ENCODE measurements at places on chromosomes 2 and 18. TPM values are rescaled to one million over a fixed set of nuclear protein-coding genes. Genes with fewer than 3 reads are reported as not detected.

DNA sequence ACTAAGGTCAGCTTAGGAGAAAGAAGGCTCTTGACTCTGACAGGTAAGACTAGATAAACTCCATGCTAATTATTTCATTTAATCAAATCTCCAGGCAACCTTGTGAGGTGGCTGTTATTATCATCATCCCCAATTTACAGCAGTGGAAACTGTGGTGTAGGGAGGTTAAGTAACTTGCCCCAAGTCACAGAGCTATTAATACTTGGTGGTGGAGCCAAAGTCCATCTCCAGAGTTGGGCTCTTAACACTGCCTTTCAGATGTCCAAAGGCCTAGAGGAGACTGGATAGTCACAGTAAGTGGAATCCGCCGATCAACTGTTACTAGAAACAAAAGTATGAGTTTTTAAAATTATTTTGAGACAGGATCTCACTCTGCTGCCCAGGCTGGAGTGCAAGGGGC lies 46.6 kb upstream of the SP3 start:
- DNase-seq, result no peak

GRCh38 chr2:41698678-41699422 lies 349.0 kb upstream of the PKDCC start:
- DNase-seq, result no peak

DNA sequence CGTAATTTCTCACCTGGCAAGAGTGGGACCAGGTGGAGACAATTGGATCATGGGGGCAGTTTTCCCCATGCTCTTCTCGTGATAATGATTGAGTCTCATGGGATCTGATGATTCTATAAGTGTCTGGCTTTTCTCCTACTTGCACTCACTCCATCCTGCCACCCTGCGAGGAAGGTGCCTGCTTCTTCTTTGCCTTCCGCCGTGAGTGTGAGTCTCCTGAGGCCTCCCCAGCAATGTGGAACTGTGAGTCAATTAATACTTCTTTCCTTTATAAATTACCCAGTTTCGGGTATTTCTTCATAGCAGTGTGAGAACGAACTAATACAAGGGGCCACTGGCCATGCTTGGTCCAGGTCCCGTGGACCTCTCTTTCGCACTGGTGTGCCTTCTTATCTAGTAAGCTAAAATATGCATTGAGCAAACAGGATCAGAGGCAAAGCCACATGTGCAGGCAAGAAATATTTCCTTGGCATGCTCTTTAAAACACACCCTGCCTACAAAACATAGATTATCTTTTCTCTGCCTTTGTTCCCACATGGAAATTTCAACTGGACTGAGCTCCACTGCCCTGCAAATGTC lies 821.1 kb downstream of the TRIB2 start:
- DNase-seq, result no peak

- no peak for DNase-seq
Measured at GRCh38 chr18:12329125-12329698, 21.2 kb downstream of the TUBB6 start.

DNA sequence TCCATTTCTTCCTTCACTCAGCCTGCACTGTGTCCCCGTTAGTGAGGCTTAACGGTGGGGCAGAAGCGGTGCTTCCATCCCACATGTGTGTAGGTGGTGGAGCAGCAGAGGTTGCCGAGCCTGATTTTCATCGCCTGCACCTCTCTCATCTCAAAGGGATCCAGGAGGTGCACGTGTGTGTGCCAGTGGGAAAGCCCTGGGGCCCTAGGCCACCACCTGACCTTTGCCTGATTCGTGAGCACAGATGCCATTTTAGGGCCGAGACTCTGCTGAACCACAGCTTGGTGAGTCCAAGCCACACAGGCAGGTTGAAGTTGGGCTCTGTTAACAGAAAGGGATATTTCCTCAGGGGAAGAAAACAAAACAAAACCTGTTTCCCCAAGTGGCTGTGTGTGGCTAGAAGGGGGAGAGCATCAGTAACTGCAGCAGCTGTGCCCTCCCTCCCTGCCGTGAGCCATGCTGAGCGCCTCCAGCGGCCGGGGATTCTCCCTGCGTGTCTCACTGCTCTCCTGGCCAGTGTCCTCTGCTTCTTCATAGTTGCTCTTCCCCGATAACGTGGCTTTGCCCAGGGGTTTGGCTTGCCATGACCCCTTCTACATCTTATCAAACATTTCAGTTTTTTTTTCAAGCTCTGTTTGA lies 81.5 kb downstream of the MAPRE2 start:
- no peak for DNase-seq

DNA sequence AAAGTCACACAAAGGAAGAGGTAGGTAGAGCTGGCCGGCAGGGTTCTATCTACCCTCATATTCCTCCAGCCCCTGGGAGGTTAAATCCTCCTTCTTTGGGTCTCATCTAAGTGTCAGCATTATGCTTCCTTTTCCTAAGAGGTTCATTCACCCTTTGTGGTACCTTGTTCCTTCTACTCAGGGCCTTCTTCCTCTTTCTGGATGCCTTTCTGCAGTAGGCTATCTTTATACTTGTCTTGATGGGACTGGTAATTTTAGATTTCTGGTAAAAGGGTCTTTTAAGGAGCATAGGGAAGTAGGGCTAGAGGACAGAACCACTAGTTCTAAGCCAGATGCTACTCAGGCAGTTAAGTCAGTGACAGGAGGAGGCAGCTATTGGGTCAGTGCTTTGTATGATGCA lies 13.7 kb upstream of the TNP1 start:
- DNase-seq, result no peak

GRCh38 chr18:50143294-50143693 lies 51.7 kb downstream of the MYO5B start:
- DNase-seq, result no peak

DNA sequence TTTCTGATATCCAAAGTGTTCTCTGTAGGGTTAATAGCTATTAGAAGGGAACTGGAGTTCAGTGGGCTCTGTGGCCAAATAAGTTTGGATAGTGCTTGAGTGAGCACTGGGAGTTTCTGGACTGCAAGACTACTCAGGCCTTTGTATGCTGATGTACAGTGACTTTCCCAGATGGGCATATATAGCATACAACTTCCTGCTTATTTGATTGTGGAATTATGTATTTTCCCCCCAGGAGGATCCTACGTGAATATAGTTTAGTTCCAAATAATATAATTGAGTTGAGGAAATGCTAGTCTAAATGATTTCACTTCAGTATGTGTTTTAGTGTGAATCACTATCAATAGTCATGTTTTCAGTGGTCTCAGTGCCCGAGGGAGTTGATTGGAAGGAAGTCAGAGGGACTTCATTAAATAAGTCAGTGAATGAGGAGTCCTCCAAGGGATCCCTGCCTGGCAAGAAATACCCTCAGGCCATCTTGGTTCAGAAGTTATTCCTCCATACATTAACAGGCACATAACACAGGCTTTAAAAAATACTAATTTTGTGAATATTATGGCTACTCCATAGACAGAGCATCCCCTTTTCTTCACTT lies 251.4 kb downstream of the PRKCE start:
- no peak for DNase-seq

DNA sequence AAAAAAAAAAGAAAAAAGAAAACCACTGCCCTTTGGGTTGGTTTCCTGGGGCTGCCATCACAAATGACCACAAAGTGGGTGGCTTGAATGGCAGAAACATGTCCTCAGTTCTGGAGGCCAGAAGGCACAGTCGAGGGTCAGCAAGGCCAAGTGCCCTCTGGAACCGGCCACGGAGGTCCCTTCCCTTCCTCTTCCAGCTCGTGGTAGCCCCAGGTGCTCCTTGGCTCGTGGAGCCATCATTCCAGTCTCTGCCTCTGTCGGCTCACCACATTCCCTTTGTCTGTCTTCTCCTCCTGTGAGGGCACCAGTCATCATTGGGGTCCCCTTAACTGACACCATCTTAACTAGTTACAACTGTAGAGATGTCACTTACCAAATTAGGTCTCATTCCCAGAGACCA lies 8.5 kb upstream of the NFATC1 start:
- DNase-seq, result no peak

DNA sequence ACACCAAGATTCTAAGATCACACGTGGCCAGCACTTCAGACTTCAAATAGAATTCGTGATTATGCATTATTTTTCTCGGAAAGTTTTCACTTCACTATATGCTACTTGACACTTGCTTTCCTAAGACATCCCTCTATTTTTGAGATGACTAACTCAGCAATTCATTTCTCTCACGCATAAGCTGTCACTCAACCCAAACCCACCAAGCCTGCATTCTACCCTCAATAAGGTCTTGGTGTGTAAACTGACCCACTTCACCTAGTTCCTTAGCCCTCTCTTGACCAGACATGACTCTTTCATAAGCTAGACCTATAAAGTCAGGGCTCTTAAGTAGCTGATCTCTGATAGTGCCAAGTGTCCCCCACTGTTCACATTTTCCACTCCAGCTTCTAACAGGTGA lies 11.7 kb downstream of the CKAP2L start:
- no peak for DNase-seq

GRCh38 chr2:121527009-121527682 lies 3.5 kb upstream of the RNU4ATAC start:
- DNase-seq, result no peak

DNA sequence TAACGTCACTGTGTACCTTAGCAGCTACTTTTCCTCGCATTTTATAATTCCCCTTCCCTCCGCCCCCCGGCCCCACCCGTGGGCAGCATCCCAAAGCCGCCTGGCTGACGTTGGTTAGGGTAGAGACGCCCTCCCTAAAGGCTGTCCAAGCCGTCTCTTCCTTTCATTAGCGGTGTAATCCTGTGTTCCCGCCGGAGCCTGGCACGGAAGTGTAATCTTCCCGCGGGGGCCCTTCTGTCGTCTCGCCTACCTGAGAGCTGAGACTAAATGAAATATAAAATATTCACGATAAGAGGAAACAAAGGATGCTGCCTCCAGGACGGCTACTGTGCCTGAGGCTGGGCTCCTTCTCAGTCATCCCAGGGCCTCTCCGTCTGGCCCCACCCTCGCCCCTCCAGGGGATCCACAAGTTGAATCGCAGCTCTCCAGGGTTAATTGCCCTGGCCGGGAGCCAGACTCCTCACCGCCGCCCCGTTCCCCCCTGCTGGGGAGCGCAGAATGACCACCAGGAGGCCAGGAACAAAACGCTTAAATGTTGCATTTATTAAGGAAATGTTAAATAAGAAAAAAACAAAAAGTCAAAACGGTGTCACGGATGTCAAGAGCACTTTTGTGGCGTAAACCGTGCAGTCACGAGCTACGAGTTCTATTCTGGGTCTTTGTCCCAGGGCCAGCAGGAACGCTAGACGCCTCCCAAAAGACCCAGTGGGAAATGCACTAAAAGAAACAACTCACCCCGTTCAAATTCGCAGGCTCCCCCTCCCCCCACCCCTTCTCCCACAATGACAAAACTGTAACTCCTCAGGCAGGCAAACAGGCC lies 1.5 kb downstream of the RPRM start:
- no peak for DNase-seq

GRCh38 chr2:240554767-240555493 lies 2.9 kb downstream of the ANKMY1 start:
- DNase-seq, result no peak

The EPB41L5 gene
- total RNA-seq, result 11.7 TPM

The KIAA2012 gene
- total RNA-seq, result 0.11 TPM

The AQP12A gene
- not detected for total RNA-seq

The ADD2 gene
- 10.2 TPM for total RNA-seq

The C2orf78 gene
- not detected for total RNA-seq

The GCC2 gene
- total RNA-seq, result 7.6 TPM

The LONRF2 gene
- total RNA-seq, result 7.6 TPM
